ENCODE measurements at places on chromosomes 2 and 18.

DNA sequence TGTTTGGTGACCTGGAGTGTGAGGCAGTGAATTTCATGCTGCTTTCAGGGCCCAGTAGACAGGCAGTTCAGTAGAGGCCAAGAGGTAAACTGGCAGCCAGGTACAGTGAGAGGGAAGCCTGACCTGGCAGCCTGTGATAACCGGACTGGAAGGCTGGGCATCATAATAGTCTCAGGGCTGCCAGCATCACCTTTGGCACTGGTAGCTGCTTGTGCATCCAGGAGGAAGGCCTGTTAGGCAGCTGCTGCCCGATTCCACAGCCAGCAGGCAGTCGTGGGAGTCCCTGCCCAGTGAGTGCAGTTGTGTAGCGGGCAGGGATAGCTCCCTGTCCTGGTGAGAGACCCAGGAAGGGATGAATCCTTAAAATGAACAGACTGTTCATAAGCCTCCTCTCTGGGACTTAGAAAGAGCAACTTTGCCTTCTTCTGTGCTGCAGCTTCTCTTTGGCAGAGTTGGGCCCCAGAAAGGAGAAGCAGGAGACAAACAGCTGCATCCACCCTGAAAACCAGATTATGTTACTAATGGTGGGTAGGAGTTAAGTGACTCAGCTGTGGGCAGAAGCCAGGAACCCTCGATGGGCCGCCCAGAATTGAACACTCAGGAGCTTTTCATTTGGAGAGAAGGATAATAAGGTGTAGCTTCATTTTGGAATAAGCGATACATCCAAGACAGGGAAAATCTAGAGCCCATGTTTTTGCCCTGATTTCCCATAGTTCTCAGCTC, 8.1 kb upstream of the GPBAR1 start:
- no peak for DNase-seq

DNA sequence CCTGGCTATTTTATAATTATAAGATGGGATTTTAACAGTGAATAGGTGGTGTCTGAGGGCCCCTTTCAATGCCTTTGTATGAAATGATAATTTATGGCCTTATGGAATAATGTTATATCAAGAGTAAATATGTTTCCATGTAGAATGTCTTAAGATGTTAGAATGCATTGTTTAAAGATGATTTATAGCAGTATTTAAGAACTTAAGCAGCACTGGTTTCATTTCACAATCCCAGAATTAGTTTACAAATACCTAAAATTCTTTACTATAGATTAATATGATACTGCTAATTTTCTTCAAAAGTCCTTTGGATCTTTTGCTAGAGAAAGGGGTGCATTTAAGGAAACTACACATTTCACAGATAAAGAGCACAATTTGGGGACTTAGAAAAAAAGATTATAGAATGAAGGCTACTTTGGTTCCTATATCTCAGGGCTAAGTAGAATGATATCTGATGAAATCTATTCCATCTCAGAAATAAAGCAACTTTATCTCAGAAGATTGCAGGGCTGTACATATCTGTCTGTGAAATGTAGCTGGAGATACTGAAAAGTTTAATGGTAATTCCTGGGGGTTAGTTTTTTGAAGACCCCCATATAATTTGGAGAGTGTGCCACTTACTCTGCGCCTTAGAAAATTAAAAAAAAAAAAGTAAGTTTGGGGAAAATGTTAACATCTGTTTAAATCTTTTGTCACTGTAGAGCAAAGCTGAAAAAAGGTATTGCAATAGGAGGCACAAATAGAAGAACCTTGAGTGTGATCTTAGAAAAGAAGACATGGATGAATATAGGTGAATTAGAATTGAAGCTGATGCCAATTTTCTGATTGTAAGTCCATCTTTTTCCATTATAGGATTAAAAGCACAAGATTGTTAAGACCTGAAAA, 123.4 kb downstream of the GULP1 start:
- DNase-seq = no peak

DNA sequence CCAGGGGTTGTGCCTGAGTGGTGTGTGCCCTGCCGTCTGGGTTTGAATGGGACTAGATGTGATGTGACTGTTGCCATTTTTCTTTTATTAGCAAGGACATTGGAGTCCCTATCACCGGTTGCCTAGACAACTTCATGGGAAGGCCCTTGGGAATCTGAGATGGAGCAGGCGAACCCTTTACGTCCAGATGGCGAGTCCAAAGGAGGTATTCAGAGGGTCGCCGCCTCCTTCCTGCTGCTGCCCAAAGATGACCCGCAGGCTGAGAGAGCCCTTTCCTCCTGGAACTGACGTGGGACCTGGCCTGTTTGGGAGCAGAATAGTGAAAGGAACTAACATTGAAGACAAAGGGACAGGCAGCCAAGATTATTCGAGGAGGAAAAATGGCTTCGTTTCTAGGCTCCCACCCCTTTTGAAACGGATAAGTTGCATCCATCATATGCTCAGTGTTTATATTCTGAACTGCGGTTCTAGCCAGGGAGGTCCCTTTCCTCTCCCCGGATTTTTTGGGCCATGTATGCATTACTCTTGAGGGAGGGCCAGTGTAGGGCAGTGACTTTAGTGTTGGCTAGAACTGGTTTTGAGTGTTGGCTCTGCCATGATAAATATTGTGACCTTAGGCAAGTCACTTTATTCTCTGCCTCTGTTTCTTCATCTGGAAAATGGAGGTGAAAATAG, 673 bp downstream of the CENPO start:
- no peak for DNase-seq

DNA sequence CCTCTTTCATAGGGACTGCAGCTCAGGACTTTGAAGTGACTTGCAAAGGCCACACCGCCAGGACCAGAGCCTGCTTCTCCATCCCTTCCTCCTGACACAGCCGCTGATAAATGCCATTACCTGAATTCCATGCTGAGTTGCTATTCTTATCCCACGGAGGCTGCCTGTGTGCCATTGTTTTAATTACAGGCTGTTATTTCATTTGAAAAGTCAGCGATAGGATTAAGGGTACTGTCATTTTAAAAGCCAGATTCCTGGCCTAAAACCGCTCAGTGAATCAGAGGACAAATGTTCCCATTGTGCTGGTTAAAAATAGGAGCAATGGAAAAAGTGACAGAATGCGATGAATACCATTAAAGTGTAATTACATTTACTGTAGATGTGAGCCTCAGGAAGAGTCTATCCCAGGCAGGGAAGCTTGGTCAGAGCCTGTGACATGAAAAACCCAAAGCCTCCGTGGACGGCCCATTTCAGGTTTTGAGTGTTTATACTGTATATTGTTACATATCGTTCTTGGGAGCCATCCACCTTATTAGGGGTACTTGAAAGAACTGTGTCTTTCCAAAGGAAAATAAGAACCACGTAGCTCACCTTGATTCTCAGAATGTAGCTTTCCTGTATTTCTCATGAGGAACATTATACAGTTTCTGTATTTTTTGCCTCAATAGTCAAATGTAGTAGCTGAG, 41.3 kb downstream of the PDCL3 start:
- DNase-seq = no peak

DNA sequence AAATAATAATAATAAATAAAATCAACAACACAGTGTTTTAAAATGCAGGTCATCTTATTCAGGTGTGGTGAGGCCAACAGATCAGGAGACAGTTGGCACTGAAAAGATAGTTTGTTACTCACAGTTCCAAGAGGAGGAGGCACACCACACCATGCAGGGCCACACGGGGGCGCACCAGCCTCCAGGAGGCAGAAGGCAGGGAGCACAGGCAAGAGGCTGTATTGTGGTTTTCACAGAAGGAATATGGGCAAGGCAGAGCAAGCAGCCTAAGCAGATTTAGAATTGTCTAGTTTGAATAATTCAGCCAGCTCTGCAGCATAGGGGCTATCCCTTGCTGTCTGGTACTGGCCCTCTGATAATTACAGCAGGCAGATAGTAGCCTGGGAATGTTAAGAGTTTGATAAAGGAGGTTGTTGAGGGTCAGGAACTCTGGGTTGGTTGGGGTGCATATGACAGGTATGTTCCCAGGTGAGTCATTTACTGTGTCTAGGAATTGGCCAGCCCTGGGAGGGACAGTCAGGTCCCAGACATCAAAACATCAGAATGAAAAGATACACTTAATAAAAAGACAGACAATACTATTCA, 31.3 kb downstream of the KIAA2012 start:
- no peak for DNase-seq

- no peak for DNase-seq
Observed at GRCh38 chr2:2566396-2567323, 235.6 kb upstream of the MYT1L start.

DNA sequence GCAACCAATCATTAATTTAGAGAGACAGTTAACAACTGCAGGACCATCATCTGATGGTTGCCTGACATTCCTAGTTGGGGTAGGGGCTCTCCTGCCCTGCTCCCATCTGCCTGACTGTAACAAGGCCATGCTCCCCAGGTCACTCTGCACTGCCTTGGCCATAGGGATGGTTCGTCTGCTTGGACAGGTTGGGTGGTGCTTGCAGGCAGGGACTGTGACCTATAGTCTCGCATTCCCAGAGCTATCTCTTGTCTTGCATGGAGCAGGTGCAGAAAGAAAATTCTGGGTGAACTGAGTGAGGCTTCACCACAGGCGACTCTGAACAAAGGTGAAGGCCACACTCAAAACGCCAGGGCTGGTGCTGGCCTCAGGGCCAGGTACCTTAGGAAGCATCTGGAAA, 64.7 kb downstream of the EMILIN2 start:
- no peak for DNase-seq

DNA sequence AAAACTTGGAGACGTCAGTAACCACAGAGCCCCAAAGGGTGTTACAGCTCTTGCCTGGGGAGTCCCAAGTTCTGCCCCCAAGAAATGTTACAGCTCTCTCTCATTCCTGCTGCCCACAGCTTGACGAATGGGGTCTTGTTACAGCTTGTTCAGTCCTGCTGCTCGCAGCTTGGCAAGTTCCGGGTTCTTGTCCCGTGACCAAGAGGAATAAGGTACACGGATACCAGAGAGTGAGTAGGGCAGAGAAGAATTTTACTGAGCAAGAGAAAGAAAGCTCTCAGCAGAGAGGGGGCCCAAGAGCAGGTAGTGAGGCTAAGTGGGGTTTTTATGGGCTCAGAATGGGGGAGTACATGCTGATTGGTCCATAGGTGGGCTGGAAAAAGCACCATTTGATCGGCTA, 27.2 kb downstream of the SLC39A6 start:
- no peak for DNase-seq
